Neuronal stem cell (in vitro differentiated cells): ENCODE measurements at places on chromosomes 11 and 22.

GRCh38 chr11:130511765-130512164 lies 63.3 kb downstream of the ADAMTS15 start:
- DNase-seq, result no peak

DNA sequence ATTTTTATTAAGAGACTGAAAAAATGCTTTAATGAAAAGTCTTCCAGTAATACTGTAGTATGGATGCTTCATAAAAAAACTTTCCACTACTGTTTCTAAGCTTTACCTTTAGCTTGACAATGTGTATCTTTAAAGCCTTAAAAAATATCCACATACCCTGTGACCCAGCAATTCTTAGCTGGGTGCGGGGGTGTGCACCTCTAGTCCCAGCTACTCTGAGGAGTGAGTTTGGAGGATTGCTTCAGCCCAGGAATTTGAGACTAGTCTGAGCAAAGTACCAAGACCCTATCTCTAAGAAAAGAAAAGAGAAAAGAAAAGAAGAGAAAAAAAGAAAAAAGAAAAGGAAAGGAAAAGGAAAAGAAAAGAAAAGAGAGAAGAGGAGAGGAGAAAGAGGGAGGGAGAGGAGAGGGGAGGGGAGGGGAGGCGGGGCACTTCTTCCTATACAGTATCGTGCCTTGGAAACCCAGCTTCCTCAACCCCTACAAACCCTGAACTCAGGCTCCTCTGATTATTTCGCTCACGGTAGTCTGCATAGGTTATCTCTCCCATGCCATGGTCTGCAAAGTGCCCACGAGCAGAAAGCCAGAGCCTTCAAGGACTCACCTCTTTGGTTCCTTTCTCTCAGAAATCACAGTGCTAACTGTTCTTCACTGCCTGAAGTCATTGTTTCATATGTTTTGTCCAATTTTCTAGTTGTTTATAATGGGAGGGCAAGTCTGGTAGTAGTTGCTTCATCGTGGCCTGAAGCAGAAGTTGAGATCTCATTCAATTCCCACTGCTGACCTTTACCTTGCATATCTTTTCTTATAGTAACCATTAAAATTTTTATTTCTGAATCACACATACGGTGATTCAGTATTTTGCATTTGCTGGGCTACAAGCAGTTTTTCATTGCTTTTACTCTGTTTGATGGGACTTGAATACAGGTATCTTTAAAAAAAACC lies 82.2 kb downstream of the FAM83F start:
- no peak for DNase-seq

GRCh38 chr11:87394924-87395323 lies 357.2 kb downstream of the TMEM135 start:
- DNase-seq, result no peak

DNA sequence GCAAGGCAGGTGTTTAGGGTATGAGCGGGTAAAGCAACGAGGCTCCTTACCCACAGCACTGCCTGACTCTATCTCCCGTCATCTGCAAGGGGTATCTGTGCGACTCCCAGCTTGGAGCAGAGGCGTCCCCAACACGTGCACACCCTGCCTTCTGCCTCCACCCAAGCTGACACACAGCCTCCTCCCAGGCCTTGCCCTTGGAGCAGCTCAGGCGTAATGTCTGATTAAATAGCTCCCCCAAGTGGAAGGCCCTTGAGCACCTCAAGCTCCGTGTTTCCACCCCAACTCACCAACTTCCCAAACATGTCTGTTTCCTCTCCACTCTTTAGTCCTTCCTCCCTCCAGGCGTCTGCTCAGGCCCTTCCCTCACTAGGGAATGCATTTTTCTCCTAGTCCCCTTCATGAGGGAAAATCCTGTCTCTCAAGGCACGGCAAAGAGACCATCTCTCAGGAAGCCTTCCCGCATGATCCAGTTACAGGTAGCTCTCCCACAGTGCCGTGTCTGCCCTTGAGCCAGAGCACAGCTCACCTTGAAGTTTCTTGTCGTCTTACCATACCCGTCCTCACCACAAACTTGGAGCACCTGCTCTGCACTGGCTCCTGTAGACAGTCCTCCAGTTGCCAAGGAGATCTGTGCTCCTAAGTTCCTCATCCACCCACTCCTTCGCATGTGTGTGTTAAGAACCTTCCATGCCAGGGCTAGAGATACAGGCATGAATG lies 15.8 kb downstream of the CYB5R2 start:
- peak; percentile 57 for DNase-seq

- no peak for DNase-seq
Observed at GRCh38 chr11:50333861-50334260, 301.2 kb downstream of the OR4C45 start.

DNA sequence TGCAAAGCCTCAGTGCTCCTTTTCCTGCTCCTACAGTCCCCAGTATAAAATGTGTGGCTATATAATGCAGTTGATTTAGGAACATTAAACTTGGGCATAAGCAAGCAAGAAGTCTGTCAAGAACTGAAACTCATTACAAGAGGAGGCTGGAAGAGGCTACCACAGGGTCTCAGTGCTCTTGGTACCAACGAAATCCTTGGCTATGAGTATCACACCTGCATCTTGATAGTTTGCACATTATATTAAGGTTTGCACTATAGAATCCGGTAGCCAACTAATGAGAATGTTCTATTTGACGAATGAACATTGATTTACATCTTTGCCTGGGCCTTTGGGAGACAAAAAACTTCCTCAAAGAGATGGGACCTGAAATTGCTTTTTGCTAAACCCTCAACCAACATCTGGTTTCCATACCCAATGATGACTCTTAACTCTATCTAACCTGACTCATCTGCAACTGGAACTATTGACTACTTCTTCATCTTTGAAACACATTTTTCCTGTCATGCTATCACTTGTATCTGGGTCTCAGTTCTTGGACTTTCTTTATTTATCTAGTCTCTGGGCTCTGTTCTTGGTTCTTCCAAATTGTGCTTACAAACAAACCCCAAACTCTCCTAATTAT lies 207.2 kb upstream of the CTSC start:
- DNase-seq, result no peak

- no peak for DNase-seq
Observed at GRCh38 chr22:28146401-28147314, 227.6 kb upstream of the PITPNB start.

DNA sequence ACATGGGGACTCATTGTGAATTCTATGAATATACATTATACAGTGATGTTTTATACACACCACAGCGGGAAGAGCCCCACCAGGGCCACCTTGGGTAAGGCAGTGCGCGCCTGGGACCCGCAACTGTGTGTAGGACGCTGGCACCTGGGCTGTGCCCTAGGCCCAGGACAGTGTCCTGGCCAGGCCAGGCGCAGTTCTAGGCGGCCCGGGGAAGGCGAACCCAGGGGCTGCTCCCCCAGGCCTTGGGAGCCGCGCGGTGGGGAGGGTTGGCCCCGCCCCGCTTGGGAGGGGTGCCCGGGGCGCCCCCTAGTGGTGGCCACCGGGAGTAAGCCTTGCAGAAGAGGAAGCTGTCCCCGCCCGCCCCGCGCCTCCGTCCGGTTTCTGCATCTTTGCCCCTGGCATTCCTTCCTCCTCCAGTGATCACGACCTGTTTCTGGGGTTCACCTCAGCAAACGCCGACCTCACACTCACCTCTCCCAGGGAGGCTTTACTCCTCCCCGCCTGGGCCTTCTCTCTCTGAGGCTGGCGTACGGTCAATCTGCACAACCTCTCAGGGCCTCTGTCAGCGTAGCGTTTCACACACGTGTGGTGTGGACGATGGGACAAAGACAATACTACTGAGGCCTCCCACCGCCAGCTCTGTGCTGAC lies 9.5 kb upstream of the EHD1 start:
- peak; percentile 79 for DNase-seq

- DNase-seq, result no peak
Observed at GRCh38 chr22:49163258-49163959, 664.3 kb downstream of the BRD1 start.

DNA sequence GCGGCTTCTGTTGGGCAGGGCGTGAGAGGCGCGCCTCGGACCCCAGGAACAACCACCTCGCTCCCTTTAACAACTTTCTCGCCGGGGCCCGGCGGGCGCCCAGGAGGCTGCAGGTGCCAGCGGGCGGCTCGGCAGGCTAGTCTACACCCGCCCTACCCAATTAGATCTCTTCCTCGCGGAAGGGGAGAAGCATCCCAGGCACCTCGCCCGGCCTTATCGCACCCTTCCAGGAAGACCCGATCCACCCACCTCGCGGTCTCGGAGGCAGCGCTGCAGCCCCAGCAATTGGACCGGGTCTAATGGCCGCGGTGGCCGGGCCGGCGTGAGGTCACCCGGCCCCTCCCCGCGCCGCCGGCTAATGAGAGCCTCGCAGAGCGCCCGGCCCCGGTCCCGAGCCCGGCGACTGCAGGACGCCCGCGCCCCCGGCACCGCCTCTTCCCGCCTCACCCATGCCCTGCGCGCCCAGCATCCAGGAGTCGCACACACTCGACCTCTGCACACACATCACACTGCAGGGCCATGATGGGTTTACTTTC lies at the start of gene PLAAT3:
TSS of gene PLAAT3 (minus strand) at position 298 of the 536 bp plus-strand sequence. CDS start 419 bp downstream, outside the sequence.
- DNase-seq, result peak; percentile 31

- DNase-seq, result no peak
Observed at GRCh38 chr22:41544671-41545476, 604 bp upstream of the POLR3H start.

- no peak for DNase-seq
Observed at GRCh38 chr11:88312628-88313027, 24.9 kb downstream of the CTSC start.

DNA sequence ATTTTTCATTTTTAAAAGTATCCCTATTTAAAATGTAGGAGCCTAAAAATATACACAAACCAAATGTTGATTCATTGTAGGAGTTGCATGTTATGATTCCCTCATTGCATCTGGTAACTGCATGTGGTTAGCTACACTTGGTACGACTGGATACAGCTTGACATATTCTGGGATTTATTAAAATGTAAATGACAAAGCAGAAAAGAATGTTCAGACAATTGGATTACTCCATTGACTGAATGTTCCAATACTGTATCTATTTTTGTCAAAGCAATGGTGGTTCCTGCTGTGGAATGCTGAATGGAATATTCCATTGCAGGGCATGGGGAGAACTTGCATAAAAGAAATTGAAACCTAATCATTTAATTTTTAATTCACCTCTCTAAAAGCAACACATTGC lies 30.8 kb downstream of the BLID start:
- DNase-seq, result no peak

GRCh38 chr11:39678996-39679395 lies 1780.5 kb downstream of the LRRC4C start:
- no peak for DNase-seq

- peak; percentile 62 for DNase-seq
Observed at GRCh38 chr11:64340671-64341335, 799 bp downstream of the CCDC88B start.

- peak; percentile 38 for DNase-seq
Observed at GRCh38 chr11:115170133-115170815, 333.9 kb downstream of the CADM1 start.

- no peak for DNase-seq
Observed at GRCh38 chr22:49663823-49664222, 163.8 kb downstream of the BRD1 start.

DNA sequence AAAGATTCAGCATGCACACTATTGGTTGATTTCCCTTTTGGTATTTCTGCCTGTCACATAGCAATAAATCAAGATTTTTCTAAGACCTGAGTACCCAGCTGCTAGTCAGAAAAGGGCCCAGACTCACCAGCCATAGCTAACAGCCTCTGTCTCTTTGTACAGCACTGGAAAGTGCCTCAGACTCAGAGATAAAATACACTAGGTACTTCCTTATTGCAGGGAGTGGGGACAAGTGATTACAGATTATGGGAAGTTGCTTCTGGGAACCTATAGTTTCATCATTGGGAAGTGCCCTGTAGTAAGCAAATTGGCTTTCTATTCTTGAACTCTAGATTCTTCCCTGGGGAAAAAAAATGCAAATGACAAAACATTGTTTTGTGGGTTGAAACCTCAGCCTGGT lies at the start of gene CASP5:
TSS of gene CASP5 (minus strand) at position 166 of the 400 bp plus-strand sequence. CDS start at position 134, 32 bp downstream.
- no peak for DNase-seq

GRCh38 chr11:6670202-6670830 lies 12.8 kb downstream of the MRPL17 start:
- no peak for DNase-seq

DNA sequence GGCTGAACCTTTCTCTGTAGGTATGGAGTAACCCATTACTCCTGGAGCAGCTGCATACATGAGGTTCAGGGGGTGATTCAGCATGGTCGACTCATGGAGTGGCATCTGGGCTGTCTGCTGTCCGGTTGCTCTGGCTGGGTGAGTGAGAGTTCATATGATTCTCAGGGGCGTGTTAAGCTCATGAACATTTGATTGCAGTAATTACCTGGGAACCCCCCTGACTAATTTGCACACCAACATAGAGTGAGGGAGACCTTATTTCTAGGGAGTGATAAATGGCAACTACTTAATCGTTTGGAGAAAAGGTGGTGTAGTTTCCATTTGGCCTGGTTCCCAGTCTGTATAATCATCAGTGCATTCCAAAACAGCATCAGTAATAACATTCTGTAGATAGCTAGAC lies 661.9 kb downstream of the ETS1 start:
- DNase-seq, result no peak

GRCh38 chr11:23933721-23934120 lies 563.1 kb upstream of the LUZP2 start:
- DNase-seq, result no peak

DNA sequence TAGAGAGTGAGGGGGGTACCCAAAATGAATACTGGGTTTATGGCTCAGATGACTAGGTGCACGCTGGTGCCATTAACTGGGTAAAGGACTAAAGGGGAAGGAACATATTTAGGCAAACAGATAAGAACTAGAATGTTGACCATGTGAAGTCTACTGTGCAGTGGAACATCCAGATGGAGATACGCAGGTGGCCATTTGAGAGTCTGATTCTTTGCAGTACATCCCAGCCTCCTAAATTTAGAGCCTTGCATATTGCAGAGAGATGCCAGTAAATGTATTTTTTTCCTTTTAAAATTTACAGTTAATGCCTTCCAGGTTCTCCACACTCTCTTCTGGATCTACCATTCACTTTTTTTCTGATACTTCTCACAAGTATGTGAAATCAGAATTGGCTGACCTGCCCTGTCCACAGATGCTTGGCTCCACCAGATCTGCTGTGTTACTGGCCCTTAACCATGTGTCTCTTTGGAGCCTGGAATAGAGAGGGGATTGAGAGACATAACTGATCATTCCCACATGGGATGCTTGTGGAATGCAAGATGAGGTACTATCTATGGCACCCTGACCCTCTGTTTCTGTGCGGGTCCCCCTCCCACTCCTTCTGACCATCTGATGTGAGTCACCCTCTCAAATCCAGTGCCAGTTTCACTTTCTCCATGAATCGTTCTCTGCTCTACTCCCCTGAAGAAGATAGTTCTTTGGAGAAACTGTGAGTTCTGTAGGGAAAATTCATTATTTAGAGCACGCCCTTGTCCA lies 77.0 kb upstream of the NCAM1 start:
- no peak for DNase-seq

- DNase-seq, result no peak
Observed at GRCh38 chr11:9739123-9739900, 75.4 kb downstream of the SWAP70 start.

- DNase-seq, result no peak
Observed at GRCh38 chr22:19410941-19411689, 20.4 kb downstream of the HIRA start.

- no peak for DNase-seq
Observed at GRCh38 chr11:61966734-61967115, 709 bp downstream of the FTH1 start.
